ENCODE measurements at places on chromosomes 7 and 10. TPM values are rescaled to one million over a fixed set of nuclear protein-coding genes. Genes with fewer than 3 reads are reported as not detected.

DNA sequence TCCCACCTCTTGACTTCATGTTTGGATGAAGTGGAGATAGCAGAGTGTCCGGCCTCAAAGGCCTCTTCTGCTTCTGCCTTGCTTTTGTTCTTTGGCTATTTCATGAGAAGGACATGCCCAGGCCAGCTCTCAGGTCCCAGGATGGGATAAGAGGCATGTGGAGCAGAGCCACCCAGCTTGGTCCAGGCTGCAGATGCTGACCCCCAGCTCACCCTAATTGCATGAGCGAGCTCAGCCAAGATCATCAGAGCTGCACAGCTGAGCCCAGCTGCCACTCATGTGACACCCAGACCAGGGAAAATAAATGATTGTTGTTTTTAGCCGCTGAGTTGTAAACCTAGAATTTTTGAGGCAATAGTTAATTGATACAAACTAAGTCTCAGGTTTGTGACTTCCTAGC lies 230.0 kb downstream of the PHF14 start:
- no peak for DNase-seq

DNA sequence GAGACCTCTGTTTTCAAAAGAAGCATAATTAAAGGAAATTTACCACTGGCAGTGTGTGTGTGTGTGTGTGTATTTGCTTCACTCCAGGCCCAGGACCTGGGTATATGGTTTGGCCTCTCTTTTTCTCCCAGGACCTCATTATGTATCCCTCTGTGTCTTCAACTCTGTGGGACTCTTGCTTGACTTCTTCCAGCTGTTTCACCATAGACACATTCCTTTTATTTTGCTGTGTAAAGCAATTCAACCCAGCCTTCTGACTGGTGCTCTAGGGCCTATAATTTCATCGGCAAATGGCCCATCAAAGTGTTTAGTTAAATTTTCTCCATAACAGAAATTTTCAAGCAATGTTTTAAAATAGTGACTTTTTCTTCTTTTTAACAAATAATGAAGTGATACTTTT lies 954.3 kb downstream of the CNTNAP2 start:
- no peak for DNase-seq

- no peak for DNase-seq
Observed at GRCh38 chr7:23184709-23185359, 3.0 kb downstream of the NUP42 start.

SLF2 gene
- total RNA-seq = 35.2 TPM

CRTAC1 gene
- total RNA-seq = 2.6 TPM

- DNase-seq = peak; percentile 12
Observed at GRCh38 chr10:68562661-68563570, 2.8 kb downstream of the TET1 start.

DNA sequence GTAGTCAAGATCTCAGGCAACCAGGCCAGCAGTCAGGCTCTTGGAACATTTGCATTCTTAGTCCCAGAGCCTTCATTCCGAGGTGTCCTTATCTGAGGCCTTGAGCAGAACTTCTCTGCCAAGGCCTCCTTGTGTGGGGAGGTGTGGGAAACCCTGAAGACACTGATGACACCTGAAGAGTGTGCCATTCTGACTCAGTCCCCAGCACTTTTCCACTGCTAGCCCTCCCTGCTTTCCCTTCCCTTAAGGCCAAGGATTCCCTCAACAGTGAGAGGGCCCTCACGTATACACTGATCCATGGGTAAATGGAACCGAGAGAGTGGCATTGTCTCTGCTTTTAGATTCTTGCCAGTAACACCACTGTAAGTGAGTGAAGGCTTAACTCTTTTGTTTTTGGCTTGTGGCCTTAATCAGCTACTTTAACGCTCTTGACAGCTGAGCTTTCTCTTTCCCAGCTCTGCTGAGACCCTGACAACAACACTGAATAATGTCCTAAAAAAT lies 30.3 kb downstream of the TRDMT1 start:
- DNase-seq = no peak

DNA sequence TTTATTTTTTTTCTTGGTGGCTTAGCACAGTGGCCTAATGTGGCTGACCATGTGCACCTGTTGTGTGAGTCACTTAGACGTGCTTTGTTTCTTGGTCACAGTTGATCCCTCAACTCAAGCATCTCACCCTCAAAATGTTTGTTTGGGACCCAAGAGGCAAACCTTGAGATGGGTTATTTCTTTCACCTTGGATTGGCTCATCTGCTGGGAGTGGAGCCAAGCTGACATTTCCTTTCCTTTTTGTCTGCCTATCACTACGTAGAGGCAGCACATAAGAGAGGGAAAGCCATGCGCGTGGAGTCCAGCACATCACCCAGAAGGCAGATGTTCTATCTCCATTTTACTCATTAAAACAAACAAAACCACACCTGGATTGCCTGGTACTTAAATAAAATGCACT lies 6.4 kb upstream of the PRKCQ start:
- DNase-seq = no peak

- DNase-seq = peak; percentile 73
Observed at GRCh38 chr10:102230264-102230860, 4.3 kb downstream of the ELOVL3 start.

ZNF655 gene
- 121 TPM for total RNA-seq

FAS gene
- 34.1 TPM for total RNA-seq

GRCh38 chr10:8416192-8416701 lies 361.8 kb downstream of the GATA3 start:
- no peak for DNase-seq

- DNase-seq = no peak
Observed at GRCh38 chr10:114908896-114909295, 29.1 kb upstream of the TRUB1 start.

EBLN1 gene
- total RNA-seq = not detected

- DNase-seq = no peak
Observed at GRCh38 chr10:99433378-99434020, 3.1 kb upstream of the GOT1 start.

DNA sequence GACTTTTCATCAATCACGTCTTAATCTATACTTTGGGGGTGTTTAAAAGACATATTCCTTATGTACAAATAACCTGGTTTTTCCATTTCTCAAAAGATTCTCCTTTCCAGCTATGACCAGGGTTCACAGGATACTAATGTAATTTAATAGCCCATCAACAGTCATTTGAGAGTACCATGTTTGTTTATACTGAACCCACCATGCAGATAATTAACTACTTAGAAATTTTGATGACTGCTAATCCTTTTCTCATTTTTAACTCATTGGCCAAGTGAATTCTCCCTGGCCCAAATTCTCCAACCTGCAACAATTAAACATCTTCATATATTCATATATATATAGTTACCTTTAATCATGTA lies 28.8 kb upstream of the KMT2E start:
- no peak for DNase-seq

GRCh38 chr10:33410096-33410859 lies 75.8 kb upstream of the NRP1 start:
- no peak for DNase-seq

Data from thyroid gland (tissue), 4 donors.